ENCODE measurements at places on chromosomes 3 and 15.

DNA sequence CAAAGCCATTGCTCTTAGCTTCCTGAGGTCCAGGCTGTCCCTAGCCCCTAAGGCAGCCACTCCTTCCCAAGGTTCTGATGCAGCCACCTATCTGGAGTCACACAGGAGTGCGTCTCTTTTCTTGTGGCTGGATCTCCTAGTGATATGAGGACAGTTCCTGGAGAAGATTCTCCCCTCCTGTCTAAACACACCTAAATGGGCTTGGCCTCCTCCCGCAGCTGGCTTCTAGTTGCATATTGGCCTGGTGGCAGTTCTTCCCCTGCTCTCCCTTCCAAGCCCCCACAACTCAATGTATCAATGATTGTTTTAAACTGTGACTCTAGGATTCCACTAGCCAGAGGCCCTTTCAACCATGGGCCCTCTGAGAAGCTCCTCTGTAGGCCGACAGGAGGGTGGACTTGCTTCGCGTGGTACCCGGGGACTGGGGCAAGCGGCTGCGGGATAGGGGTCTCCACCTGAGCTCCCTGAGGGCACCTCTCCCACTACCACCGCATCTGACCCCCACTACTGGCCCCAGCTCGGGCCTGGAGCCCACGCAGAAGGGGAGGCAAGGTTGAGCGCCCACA lies 1.4 kb downstream of the ITGA11 start:
- no peak for DNase-seq

GRCh38 chr15:67064607-67065530 lies 533 bp upstream of the SMAD3 start:
- DNase-seq: no peak

- DNase-seq: no peak
These were observed 30.6 kb upstream of the GATA2 start for GRCh38 chr3:128523591-128523990.

GRCh38 chr3:165852711-165853110 lies 15.5 kb upstream of the BCHE start:
- no peak for DNase-seq

- no peak for DNase-seq
These were observed 5.2 kb upstream of the ADAMTS9 start for GRCh38 chr3:64693031-64693430.

DNA sequence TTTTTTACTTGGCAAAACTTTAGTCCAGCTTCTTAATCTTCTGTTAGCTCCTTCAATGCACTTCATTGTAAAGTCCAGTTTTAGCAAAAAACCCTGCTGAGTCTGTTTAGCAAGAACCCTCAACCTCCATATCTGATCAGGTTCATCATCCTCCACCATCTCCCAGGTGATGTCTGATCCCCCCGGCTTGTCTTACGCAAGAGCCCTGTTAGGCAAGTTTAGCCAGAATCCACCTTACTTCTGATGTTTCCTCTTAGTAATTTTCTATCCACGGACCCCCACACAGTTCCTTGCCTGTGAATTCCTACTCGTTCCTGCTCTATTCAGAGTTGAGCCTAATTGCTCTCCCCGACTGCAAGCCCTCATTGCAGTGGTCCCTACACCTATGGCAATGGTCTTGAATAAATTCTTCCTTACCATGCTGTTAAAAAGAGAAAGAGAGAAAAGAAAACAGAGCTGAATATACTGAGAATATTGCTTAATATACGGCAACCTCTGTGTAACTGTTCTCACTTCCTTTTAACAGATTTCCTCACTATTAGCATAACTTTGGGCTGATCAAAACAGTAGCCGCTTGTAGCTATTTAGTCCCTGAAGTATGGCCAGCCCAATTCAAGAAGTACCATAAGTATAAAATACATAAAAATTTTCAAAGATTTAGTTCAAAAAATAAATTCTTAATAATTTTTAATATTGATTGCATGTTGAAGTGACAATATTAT lies 78.7 kb upstream of the MME start:
- no peak for DNase-seq

GRCh38 chr3:149765762-149766334 lies 13.6 kb upstream of the COMMD2 start:
- no peak for DNase-seq

DNA sequence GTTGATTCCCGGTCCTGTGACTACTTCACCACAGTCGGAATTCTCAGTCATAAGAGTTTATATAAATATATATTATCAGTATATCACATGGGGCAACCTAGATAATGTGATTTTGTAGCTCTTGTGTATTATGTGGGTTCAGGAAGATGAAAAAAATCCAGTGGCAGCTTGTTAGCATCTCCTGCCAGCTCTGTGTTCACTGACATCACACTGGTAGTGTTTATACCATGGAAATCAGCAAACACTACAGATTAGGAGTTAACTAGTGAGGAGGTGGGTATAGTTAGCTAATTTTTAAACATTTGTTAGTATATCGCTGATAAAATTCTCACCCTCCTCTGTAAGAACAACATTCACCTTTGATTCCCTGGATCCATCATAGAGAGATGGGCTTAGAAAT lies 44.5 kb upstream of the KCNMB2 start:
- no peak for DNase-seq

GRCh38 chr15:74725845-74726773 lies 781 bp upstream of the CYP1A1 start:
- DNase-seq: no peak

- DNase-seq: no peak
These were observed 71.9 kb downstream of the CMTM8 start for GRCh38 chr3:32310336-32310735.

GRCh38 chr3:57752307-57752706 lies 3.8 kb upstream of the SLMAP start:
- DNase-seq: no peak

DNA sequence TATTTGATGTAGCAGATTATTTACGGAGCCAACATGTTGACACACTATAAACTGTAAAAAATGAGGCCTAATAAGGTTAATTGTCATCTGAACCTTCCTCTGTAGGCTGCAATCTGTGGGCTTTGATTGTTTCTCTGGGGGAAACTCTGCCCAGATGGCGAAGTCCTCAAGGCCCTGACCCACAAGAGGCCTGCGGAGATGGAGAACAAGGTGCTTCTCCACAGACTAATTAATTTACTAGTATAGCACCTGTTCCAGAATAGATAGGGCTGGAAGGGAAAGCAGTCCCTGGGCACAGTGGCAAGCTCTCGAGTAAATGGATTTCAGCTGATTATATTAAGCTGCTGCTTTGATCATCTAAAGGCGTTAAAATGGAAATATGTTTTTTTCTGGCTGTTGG lies 338.8 kb upstream of the DNAJC19 start:
- no peak for DNase-seq

GRCh38 chr3:114418724-114419543 lies 125.1 kb downstream of the TIGIT start:
- DNase-seq: no peak

DNA sequence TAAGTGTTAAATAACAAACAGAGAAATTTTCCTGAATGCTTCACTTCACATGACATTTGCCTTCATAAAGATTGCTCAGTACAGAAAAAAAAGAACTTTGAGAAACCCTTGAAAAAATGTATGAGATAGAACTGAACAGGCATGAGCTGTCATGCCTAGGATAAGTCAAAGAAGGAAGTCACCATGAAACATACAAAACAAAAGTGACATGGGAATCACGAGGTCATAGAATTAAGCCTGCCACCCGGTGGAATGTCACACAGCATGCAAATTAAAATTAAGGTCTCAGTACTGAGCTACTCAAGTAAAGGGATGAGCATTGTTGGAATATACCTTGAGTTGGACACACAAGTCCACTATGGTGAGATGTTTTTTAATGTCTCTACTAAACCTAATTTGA lies 652.5 kb upstream of the NECTIN3 start:
- no peak for DNase-seq

DNA sequence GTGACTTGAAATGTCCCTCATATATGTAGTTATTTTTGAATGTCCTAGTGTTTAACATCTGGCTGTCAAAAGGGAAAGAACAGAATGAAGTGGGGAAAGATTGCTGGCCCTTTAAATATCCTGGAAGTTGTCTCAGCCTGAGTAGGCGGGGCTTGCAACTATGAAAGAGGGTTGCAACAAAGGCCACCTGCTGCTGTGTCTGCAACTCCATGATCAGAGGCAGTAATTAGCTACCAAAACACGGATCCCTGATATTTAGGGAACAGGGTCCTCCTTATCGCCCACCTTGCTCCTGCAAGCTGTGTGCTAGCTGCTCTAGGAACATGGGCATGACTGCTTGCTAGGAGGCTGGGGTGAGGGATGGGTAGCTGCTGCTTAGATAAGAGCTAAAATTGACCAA lies 100.2 kb upstream of the CFAP20DC start:
- no peak for DNase-seq

- no peak for DNase-seq
These were observed 1.7 kb upstream of the HHATL start for GRCh38 chr3:42704136-42704841.

DNA sequence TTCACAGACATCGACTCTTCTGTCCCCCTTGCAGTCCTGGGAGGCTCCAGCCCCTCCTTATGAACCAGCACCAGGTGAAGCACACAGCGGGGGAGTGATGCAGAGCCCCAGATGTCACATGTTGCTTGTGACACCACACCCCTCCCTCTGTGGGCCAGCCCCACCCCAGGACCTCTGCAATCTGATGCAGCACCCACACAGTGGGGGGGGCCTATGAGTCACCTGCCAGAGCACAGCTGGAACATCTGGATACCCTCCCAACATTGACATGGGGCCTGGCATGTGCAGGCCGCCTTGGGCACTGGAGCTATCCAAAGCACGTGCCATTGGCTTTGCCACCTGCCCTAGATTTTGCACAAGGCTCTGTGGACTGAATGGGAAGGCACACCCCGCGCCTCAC lies 70.5 kb downstream of the FEM1B start:
- no peak for DNase-seq

- no peak for DNase-seq
These were observed 397.0 kb upstream of the WNT5A start for GRCh38 chr3:55884066-55884465.

- no peak for DNase-seq
These were observed 18.3 kb downstream of the ACAA1 start for GRCh38 chr3:38118421-38119247.

- DNase-seq: no peak
These were observed 13.0 kb downstream of the SLC9A9 start for GRCh38 chr3:143835312-143835711.

- DNase-seq: no peak
These were observed 13.8 kb upstream of the SNRPA1 start for GRCh38 chr15:101308604-101309435.

DNA sequence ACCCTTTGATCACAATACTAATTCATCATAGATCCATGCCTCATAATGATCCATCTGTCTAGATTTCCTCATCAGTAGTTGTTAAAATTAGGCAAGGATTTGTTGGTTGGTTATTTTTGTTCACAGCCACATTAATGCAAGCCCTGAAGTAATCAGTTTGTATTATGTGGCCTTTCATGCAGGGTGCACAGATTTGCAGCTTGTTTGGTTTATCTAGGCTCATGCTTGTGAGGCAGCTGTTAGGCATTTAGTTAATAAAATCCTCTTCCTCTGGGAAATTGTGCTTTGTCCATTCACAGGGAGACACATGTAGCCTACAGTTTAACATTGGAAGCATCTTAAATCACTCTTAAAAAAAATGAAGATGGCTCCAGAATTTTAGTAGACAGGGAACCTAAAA lies 162.8 kb upstream of the ZNF385D start:
- no peak for DNase-seq

- DNase-seq: no peak
These were observed 3.4 kb downstream of the VILL start for GRCh38 chr3:37993820-37994638.

- DNase-seq: no peak
These were observed 115.1 kb downstream of the FHIT start for GRCh38 chr3:61136191-61136590.

- DNase-seq: no peak
These were observed 133.7 kb upstream of the UBE2E1 start for GRCh38 chr3:23671851-23672589.

DNA sequence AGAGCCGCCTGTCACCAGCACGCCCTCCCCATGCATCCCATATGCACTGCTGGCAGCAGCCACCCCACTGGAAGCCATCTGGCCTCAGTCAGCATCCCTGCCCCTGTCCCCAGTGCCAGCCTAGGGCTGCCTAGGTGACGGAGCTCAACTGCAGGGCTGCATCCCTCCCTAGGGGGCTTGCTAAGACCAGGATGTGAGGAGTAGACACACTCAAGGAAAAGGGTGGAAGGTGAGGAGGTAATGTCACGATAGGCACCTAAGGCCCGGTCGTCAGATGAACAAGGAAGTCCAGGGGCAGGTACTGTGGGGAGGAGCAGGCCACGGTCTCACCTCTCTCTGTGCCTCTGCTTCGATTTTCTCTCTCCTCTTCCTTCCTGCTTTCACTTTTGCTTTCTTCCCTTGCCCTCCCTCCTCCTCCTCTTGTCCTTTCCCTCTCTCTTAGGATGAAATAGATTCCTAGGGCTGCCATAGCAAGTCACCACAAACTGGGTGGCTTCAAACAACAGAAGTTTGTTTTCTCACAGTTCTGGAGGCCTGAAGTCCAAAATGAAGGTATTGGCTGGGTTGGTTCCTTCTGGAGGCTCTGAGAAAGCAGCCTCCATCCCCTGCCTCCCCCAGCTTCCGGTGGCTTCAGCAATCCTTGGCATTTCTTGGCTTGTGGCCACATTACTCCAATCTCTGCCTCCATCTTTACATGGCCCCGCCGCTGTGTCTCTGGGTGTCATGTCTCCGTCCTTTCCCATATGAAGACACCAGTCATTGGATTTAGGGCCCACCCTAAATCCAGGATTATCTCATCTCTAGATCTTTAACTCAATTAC lies 298.3 kb downstream of the SHQ1 start:
- no peak for DNase-seq

DNA sequence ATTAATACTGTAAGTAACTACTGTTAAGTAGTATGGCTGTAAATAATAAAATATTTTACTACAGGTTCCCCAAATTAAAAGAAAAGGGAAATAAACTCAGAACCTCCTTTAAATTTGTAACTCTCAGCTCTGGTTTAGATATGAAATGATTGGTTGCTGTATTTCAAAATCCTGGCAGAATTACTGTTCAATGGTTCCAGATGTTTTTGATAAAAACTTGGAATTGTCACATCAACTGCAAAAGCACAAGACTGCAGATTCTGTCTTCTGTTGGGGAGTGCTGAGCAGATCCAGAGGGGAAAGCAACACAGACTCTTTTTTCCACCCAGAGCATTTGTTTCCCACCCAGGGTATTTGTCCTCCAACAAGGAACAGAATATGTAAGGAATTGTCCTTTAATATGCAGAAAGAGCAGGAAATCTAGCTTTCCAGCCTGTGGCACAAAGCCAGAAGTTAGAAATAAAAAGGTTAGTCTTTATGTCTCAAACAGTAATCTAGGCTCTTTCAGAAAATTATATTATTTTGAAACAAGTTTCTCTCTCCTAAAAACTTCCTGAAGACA lies 178.1 kb downstream of the KLHL25 start:
- no peak for DNase-seq

GRCh38 chr15:29695489-29696167 lies 126.6 kb downstream of the TJP1 start:
- no peak for DNase-seq

DNA sequence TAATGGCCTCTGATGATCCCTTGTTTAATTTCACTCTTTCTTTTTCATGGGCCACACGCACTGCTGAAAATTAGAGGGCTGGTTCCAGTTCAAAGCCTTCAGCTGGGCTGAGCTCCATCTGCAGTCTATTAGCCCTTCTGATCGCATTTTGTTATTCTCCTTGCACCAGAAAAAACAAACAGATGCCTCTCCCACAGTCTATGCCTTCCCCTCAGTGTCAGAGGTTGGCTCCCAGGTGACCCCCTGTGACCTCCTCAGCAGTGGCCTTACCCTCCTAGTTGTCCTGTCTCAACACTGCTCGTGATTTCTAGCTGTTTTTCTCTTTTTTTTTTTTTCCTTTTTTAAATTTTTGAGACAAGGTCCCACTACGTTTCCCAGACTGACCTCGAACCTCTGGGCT lies 77.1 kb upstream of the PRTG start:
- no peak for DNase-seq

Measured in NCI-H510A (cell line).